ENCODE measurements at places on chromosomes 5 and 9.
A peak's percentile ranks its signal among the peaks of the same experiment; 100 is the strongest.

DNA sequence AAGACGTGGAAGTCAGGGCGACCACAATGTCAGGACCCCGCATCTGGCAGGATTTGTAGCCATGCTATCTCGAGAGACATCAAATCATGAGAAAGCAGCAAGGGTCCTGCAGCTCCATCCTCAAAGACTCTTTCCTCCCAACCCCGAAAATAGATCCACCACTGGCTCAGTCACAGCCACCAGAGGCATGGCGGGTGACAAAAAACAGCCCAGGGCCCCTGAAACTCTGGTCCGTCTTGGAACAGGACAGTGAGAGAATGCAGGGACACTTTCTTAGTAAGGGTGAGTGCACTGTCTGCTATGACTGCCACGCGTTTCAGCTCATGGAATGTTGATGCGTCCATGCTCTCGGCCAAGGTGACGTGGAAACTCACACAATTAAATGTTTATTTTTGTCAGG is 220.9 kb downstream of the IRX2 start:
- DNase-seq = no peak

DNA sequence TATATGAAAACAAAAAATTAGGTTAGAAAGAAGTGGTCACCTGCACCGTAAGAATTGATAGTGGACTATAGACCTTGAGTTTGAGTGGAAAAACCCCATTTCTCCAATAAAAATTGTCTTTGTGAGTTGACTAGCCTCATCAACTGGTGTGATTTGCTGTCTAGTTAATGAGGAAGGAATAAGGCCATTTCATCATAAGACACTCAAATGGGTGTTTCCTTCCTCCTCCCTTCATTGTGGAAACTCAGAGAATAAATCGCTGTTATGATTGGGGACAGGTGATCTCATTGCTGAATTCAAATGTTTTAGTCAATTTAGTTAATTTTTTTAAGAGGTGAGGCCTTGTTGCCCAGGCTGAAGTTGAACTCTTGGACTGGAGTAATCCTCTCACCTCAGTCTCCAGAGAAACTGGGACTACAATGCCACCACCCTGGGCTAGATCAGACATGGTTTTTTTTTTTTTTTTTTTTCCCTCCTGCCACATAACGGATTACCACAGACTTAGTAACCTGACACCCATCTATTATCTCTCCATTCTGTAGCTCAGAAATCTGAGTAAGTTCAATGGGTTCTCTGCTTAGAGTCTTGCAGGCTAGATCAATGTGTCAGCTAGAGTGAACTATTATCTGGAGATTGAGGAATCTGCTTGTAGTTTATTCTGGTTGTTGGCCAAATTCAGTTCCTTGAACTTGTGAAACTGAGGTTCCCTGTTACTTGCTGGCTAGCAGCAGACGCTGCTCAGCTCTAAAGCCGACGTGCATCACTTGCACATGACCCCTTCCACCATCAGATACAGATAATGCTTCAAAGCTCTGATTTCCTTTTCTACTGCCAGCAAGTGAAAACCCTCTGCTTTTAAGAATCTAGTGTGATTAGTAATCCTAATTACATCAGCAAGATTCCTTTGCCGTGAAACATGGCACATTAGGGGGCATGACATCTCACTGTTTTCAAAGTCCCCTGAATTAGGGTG is 663.8 kb upstream of the CDH9 start:
- DNase-seq = no peak

DNA sequence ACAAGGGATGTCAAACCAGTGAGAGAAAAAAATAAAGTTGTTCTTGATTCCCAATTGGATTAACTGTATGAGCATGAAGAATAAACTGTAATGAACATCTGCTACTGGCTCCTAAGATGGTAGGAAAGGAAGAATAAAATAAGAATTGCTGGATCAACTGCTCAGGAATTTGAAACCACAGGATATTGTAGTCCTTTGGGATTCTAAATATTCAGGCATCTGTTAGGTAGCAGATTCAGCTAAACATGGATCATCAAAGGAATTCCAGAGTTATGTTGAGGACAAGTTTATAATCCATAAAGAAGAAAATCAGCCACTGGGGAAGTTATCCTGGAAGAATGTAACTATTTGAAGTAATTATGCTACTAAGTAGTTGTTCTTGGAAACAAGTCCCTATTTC is 65.8 kb downstream of the ISL1 start:
- DNase-seq = no peak

DNA sequence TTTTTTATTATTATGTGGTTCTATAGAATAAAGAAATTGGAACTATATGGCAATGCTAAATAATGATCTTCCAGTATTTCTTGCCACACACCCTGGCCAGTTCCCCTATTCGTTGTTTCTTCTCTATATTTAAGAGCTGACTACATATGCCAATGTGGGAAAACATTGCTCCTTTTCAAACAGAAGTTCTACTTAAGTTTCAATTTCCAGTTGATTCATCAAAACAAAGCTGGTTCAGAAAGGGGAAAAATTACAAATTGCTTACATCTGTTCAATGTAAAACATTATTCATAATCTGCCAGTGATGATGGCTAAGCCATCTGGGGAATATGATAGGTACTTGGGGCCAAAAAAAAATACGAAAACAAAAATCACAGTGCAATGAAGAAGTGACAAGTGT is 76.9 kb downstream of the ST8SIA4 start:
- no peak for DNase-seq

GRCh38 chr5:67073045-67073680 is 123.4 kb downstream of the CD180 start:
- no peak for DNase-seq

DNA sequence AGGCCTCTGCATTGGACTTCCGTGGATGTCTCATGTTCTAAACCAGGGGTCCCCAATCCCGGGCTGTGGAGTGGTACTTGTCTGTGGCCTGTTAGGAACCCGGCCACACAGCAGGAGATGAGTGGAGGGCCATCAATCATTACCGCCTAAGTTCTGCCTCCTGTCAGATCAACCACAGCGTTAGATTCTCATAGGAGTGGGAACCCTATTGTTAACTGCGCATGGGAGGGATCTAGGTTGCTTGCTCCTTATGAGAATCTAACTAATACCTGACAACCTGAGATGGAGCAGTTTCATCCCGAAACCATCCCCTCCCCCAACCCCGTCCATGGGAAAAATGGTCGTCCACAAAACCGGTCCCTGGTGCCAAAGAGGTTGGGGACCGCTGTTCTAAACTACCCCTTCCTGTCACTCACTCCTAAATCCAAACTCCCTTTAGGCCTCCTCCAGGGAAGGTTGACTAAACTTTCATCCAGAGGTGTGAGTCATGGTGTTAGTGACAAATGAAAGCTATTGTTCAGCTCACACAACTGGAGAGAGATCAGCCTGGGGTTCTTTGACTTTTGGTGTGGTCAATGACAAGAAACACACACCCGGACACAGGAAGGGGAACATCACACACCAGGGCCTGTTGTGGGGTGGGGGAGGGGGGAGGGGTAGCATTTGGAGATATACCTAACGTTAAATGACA is 9.5 kb downstream of the KCNV2 start:
- no peak for DNase-seq

DNA sequence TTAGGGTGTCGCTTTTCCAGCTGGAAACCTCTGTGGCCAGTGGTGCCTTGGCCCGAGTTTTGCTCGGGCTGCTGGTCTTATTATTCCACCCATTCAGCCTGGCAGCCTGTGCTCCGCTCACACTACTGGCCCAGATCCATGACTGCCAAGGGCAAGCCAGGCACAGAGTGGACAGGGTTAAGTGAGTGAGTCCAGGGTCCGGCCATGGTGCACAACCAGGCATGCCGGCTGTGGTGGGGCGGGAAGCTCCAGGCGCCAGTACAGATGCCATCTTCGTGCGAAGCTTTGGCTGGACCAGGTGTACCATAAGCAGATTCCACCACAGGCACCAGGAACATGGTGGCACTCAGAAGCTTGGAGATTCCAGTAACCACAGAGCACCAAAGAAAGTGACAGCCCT is 580.2 kb upstream of the FAM174A start:
- DNase-seq = no peak

DNA sequence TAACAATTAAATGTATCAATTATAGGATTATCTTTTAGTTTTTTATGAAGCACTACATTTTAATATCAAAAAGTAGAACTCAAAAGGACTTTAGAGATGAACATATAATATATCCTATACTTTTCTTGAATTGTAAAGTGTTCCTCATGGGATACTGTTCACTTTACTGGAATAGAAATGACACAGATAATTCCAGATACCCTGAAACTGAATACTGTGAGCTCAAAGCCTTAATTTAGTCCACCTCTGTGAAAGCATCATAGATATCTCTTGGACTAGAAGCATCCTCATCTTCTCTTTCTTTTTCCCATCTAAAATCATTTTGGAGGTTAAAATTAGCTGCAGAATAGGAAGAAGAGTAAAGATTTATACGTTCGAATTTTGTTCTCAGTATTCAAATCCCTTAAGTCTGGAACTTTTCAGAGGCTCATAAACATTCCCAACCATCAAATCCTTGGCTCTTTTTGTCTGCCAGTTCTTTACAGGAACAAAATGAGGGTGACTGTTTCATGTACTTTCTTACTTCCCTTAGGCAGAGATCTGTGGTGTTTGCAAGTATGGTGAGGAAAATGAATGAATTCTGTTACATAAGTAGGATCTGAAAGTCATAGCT is 49.4 kb downstream of the ADAMTS19 start:
- DNase-seq = no peak

DNA sequence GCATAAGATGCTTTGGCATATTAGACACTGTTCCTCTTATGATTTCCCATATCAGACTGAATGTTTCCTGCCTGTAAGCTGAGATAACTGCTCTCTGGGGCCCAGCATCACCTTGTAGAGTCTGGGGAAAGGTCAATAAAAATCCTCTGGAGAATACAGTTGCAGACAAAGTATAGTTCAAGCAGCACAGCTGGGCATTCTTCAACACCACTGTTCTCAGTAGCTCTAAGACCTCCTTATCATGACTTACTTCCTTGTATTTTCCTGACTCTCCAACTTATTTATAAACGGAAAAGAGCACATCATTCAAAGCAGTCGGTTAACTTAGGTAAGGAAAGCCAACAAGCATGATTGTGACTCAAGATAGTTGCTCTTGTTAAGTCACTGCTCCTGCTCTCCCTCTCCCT is 208.7 kb upstream of the RASEF start:
- no peak for DNase-seq

GRCh38 chr5:129094924-129095899 is 663 bp downstream of the ISOC1 start:
- peak; percentile 41 for DNase-seq

DNA sequence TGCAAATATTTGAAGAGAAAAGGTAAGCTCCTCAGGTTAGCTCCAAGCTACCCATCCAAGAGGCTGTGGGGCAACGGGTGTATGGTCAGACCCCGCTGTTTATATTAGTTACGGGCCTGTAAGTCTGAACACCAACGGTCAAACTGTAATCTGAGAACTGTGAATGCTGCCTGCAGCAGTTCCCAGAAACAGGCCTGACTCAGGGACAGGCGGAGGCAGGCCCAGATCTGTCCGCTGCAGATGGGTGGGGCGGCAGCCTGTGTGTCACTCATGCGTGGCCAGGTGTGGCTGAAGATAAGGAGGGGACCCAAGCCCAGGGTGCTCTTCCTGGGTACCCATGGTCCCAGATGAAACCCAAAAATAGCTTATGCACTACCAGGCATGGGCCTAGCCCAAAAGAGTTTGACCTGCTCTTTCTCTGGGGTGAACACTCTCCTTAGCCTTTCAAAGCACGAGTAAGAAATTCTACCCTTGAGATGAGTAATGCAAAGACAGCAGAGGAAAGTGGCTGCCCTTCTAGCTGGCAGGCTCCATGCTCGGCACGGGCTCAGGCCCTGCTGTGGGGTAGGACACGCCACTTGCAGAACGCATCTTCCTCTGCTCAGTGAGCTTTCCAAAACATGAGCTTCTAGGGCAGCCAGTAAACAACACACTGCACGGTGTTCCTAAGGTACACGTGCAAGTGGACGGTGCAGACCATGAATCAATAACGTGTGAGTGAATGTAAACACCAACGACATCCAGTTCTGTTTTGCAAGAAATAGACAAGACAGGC is 9.1 kb downstream of the UBAC1 start:
- DNase-seq = no peak

- DNase-seq = no peak
These were observed 7.0 kb upstream of the RASA1 start for GRCh38 chr5:87260604-87261192.

GRCh38 chr9:82152181-82152580 is 163.6 kb downstream of the SPATA31D1 start:
- no peak for DNase-seq

DNA sequence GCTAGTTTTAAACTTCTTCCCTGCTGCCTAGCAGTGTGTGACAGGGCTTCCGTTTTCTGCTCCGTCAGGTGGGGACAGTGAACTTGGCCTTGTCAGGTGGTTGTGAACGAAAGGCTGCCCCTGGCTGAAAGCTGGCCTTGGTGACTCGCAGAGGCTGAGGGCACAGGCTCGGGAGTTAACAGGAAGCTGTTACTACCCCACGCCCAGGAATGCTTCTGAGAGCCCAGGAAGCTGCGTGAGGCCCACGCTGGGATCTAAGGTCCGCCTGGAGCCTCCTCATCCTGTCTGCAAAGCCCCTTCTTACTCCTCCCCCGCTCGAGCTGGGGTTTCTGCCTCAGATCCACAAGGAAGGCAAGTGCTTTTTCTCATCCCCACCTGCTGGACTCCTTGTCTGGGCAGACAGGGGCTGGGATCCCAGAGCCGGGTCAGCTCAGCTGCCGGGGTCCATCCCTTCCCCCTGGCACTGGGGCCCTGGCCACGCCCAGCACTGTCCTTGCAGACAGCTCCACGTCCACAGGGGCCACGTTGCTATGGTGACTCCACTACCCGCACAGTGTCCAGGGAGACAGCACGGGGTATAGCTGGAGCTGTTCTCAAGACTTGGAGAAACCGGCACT is 124.7 kb upstream of the TBC1D2 start:
- no peak for DNase-seq

DNA sequence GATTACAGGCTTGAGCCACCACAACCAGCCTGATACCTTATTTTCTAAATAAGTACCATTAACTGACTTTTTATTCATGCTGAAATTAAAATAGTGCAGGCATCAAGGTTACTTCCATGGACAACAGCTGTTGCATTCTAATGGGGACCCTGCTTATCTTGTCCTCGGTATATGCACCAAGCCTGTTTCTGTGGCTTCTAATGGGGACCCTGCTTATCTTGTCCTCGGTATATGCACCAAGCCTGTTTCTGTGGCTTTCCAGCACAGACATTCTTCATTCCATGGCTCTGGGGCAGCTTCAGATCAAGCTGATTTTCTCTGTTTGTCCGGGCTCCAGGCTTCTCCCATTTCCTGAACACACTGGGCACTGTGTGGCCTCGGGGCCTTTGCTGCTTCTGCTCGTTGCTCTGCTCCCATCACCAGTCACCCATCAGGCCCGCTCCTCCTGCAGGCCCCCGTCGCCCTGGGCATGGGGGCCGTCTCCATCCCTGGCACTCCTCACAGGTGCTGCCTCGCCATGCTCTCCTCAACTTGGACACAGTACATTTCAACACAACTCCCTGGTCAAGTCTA is 30.7 kb downstream of the ZNF354A start:
- no peak for DNase-seq

DNA sequence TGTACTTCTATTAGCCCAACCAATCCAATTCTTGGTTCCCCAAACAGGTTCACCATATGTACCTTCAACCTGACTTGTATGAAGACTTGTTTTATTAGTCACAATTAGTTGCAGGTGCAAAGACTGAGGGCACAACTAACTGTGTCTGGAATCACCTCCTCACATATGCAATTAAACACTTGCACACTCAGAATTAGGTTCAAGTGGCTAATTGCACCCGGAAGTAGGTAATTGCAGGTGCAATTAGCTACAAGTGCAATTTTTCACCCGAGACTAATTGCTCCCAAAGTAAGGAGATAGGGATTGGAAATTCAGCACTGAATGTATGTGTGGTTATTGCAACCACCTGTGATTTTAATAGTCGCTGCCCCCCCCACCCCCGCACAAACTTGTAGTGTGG is 338.9 kb downstream of the ZSWIM6 start:
- no peak for DNase-seq

Data from stimulated activated CD8-positive, alpha-beta memory T cell treated with anti-CD3 and anti-CD28 coated beads, Interleukin-4, amount 100 ng/mL, for 24 hours (primary cell).